SJSA1 (cell line): ENCODE measurements at places on chromosomes 7 and 10. TPM values are rescaled to one million over a fixed set of nuclear protein-coding genes. Genes with fewer than 3 reads are reported as not detected.
A peak's percentile ranks its signal among the peaks of the same experiment; 100 is the strongest.

GRCh38 chr7:98250789-98251188, 1.2 kb downstream of the TECPR1 start:
- no peak for DNase-seq

- DNase-seq = no peak
Measured at GRCh38 chr10:116255886-116256751, 16.9 kb downstream of the GFRA1 start.

DNA sequence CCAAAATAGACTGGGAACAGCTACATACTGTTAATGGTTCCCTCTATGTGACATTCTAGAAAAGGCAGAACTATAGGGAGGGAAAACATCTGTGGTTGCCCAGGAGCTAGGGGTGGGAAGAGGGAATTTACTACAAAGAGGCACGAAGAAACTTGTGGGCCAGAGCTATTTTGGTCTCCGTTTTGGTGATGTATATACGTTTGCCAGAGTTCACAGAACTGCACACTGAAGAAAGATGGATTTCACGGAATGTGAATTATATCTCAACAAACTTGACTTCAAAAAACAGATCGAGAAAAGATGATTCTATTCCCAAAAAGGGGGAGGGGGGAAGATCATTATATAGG, 386 bp upstream of the AS3MT start:
- DNase-seq = no peak

- no peak for DNase-seq
Measured at GRCh38 chr7:157846271-157846670, 509.5 kb downstream of the DNAJB6 start.

- DNase-seq = no peak
Measured at GRCh38 chr7:16874066-16874465, 7.7 kb downstream of the AGR3 start.

- peak; percentile 42 for DNase-seq
Measured at GRCh38 chr10:100996678-100997359, 2.8 kb upstream of the LZTS2 start.

- DNase-seq = peak; percentile 59
Measured at GRCh38 chr7:22488643-22489462, 11.1 kb downstream of the STEAP1B start.

- peak; percentile 45 for DNase-seq
Measured at GRCh38 chr10:11270135-11270857, 252.6 kb downstream of the CELF2 start.

- no peak for DNase-seq
Measured at GRCh38 chr7:16419859-16420258, 1.5 kb downstream of the CRPPA start.

DNA sequence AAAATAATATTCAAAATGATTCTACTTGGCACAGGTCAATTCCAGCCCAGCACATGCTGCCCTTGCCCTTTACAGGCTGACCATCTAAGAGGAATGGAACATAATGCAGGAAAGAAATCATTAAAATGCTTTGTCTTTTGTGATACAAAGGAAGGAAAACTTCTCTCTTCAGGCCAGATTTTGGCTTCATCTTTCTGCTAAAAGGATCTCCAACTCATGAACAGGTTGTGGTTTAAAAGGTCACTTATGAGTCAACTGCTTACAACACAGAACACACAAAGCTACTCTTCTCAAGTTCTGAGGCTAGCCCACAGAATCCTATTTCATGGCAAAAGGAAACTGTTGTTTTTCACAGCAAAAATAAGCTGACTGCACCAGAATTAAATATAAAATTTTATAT, 197.1 kb downstream of the DOCK4 start:
- DNase-seq = no peak

- DNase-seq = no peak
Measured at GRCh38 chr10:29961351-29961750, 98.0 kb downstream of the JCAD start.

GRCh38 chr10:67976292-67977245, 92.1 kb downstream of the SIRT1 start:
- no peak for DNase-seq

- no peak for DNase-seq
Measured at GRCh38 chr7:17239683-17240521, 58.5 kb upstream of the AHR start.

- peak; percentile 62 for DNase-seq
Measured at GRCh38 chr10:52566471-52567246, 205.9 kb downstream of the MBL2 start.

DNA sequence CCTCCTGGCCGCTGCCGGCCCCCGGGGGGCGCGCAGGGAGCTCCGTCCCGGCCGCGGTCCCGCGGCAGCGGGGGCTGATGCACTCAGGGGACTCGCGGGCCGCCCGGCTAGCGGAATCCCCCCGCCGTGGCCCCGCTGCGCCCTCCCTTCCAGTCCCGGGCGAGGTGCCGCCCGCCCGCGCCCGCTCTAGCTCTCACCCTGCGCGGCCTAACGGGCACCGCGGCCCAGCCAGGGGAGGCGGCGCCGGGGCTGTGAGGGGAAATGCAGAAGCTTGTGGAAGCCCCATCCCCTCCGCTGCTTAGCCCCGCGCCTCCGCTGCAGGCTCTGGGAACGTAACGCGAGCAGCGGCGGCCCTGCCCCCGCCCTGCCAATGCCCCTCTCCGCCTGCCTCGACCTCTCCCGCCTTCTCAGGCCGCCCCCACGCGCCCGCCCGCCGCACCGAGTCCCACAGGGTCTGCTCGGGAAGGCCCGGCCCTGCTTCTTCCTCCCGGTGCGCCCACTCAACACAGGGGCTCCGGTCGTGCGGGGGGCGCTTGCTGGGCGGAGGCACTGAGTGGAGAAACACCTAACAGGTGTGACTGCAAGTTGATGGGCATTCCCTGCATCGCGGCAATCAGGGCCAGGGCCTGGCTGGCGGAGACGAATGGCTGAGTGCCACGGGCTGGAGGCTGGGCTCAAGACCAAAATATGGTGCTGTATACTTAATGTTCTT, 384 bp upstream of the TMEM229A start:
- DNase-seq = no peak

- DNase-seq = no peak
Measured at GRCh38 chr10:123911866-123912265, 20.3 kb upstream of the CPXM2 start.

- no peak for DNase-seq
Measured at GRCh38 chr10:122204691-122205489, 66.2 kb upstream of the BTBD16 start.

DNA sequence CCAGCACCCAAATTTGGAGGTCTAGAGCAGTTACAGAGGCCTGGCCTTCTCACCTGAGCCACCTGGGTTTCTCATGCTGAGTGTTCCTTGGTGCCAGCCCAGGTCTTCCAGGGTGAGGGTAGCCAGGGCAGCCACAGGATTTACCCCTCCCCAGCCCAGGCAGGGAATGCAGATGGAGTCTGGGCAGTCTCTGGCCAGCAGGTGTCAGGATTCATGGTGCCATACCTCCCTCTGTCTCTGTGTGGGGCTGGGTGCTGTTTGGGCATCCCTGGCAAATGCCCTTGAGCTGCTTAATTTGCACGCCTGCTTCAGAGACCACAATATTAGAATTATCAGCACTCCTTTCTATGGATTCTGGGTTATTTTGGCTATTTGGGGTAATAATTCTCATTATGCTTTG, 246.7 kb downstream of the GFRA1 start:
- no peak for DNase-seq

- peak; percentile 4 for DNase-seq
Measured at GRCh38 chr10:87816898-87817608, 973 bp downstream of the ATAD1 start.

DNA sequence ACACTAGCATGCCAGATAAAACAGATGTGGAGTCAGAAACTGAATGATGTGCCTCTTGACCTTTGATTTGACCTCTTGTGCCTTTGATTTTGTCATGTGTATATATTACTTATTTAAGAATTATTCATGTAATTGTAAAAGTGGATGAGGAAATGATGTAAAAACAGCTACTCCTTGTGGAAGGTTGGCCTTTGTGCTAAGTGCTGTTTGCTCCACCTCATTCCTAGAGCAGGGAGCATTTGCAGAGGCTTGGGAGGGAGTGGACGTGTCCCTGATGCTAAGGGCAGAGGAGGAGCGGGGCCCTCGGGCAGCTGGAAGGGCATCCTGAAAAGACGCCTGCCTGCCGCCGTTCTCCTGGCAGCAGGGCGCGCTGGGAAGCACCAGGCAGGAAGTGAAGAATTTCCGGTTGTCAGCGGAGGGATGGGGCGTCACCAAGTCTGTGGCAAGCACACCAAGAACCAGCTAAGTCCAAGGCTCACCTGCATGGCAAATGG, 197.6 kb upstream of the ZNF32 start:
- DNase-seq = no peak

DNA sequence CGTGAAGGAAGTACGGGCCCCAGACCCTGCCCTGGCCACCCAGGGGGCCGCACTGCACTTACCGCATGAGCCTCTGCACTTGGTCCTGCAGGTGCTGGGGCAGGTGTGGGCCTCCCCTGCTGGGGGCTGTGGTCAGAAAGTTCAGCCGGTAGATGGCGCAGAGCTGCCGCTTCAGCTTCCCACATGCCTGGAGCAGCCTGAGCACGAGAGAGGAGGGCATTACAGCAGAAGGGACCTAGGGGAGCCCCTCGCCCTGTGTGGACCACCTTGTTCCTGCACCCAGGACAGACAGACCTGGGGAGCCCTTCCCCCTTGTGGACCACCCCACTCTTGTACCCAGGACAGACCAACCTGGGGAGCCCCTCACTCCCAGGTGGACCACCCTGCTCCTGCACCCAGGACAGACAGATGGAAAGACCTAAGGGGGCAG, 8.7 kb upstream of the PYROXD2 start:
- peak; percentile 25 for DNase-seq

DNA sequence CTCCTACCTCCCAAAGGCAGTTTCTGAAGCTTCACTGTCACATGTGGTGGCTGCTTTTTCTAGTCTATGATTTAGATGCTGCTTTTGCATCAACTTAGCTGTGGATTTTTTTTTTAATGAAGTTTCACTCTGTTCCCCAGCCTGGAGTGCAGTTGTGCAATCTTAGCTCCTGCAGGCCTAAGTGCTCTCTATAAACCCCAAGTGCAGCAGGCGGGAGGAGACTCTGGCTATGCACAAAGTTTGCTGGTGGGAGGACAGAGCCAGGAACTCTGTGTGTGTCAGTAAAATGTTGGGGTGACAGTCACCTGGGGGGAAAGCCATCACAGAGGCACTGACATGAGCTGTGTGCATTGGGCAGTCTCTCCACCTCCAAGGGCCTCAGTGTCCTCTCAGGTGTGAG, 138.8 kb upstream of the FAM20C start:
- DNase-seq = no peak

GRCh38 chr7:115471891-115472290, 550.0 kb downstream of the MDFIC start:
- no peak for DNase-seq

DNA sequence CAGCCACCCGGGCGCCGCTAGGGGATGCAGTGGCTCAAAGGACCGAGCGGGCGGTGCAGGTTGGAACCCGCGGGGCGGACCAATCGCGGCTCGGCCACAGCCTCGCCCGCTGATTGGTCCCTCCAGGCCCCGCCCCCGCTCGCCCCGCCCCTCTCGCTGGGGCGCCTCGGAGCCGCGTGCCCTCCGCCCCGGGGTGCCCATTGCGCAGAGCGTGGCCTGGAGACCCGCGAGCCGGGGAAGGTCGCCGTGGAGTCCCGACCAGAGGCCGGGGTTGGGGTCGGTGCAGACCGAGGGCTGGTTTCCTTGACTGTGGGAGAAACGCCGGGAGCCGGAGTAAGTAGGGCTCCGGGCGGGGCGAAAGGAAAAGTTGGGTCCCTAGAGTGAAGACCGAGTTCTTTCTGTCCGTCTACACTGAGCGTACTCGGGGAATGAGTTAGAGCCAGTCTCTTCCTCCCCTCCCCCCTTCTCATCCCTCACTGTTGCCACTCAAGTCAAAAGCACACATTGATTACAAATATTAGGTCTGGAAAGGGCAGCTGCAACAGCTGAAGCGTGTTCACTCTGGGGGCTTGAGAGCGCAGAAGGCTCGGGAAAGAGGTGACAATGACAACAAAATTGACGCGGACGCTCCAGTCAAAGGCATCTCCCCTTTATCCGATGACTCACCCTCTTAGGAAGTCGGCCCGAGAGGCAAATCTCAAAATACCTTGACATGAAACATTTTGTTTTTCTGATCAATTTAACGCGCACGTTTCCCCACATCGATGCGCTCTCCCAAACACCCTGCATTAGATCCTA, 843 bp upstream of the GATA3 start:
- peak; percentile 90 for DNase-seq

- DNase-seq = no peak
Measured at GRCh38 chr10:75971402-75972211, 540.2 kb downstream of the LRMDA start.

- DNase-seq = peak; percentile 91
Measured at GRCh38 chr10:31242902-31243301, 76.1 kb upstream of the ZEB1 start.

DNA sequence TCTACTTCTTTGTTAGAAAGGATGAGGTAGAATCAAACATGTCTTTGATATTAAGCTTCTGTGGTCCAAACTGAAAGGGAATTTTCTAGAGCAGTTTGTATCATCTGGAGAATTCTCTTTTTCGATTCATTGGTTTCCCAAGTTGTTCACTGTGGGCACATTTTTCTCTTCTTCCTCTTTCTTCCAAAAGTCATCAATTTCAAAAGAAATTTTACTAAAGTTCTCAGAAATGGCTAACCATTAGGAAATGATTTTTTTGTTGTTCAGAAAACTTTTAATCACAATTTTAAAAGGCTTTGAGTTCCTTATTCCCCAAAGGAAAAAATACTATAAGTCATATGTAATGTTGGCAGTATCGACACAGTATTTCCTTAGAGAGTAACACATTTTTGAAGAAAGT, 28.3 kb upstream of the CCDC6 start:
- no peak for DNase-seq

- no peak for DNase-seq
Measured at GRCh38 chr7:84337429-84337828, 142.8 kb upstream of the SEMA3A start.

DNA sequence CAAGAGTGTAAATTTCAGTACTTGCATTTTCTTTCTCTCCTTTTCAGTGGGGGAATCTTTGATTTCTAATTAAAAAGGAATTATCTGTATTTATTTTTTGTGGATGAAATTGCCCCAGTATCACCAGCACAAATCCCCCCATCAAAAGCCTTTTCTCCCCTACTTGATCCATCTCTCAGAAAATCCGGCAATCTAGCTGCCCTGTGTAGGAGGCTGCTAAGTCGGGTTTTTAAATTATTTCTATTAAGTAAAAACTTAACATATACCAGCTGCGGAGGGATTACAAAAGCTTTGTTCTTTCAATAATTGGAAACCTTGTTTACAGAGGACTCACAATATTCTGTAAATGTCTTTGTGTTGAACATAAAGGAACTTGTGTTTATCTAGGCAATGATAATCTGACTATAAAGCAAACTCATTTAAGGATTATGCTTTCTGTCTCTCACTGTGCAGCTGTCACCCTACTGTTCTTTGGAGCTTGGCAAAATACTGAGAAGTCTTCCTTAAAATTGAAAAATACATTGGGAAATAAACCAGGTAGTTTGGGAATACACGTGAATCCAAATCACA, 177.4 kb upstream of the PRR15 start:
- DNase-seq = no peak

RASSF4 gene
- 9.2 and 19.7 TPM in 2 replicates for total RNA-seq

FOXK1 gene
- total RNA-seq = 10.2 and 17.4 TPM in 2 replicates

MMS19 gene
- 60.5 and 71.3 TPM in 2 replicates for total RNA-seq

PRKG1 gene
- 0.41 TPM in 1 of 2 replicates, not detected in the other for total RNA-seq

SAMD9L gene
- 13.1 and 16.4 TPM in 2 replicates for total RNA-seq

SNCG gene
- total RNA-seq = 0.74 TPM in 1 of 2 replicates, not detected in the other

MRLN gene
- not detected in 2 replicates for total RNA-seq

RHOBTB1 gene
- 17.7 and 32.1 TPM in 2 replicates for total RNA-seq

FANK1 gene
- total RNA-seq = 0.18 TPM in 1 of 2 replicates, not detected in the other

OTUD1 gene
- 1.8 and 3.8 TPM in 2 replicates for total RNA-seq

H2BK1 gene
- total RNA-seq = not detected in 2 replicates

FAM241B gene
- total RNA-seq = 0.16 TPM in 1 of 2 replicates, not detected in the other

BMPR1A gene
- total RNA-seq = 35.3 and 53.4 TPM in 2 replicates

TAS2R41 gene
- total RNA-seq = not detected in 2 replicates

INSYN2A gene
- total RNA-seq = not detected in 2 replicates

RNF133 gene
- 0.63 and 1.1 TPM in 2 replicates for total RNA-seq
